ENCODE measurements at places on chromosomes 5 and 9.

- no peak for DNase-seq
Observed at GRCh38 chr9:95204710-95205109, 112.8 kb downstream of the FANCC start.

GRCh38 chr9:81557452-81558090 is 131.8 kb downstream of the TLE1 start:
- no peak for DNase-seq

GRCh38 chr5:156698323-156698722 is 151.8 kb upstream of the PPP1R2B start:
- DNase-seq, result no peak

- no peak for DNase-seq
Observed at GRCh38 chr5:157004893-157005551, 42.0 kb upstream of the TIMD4 start.

DNA sequence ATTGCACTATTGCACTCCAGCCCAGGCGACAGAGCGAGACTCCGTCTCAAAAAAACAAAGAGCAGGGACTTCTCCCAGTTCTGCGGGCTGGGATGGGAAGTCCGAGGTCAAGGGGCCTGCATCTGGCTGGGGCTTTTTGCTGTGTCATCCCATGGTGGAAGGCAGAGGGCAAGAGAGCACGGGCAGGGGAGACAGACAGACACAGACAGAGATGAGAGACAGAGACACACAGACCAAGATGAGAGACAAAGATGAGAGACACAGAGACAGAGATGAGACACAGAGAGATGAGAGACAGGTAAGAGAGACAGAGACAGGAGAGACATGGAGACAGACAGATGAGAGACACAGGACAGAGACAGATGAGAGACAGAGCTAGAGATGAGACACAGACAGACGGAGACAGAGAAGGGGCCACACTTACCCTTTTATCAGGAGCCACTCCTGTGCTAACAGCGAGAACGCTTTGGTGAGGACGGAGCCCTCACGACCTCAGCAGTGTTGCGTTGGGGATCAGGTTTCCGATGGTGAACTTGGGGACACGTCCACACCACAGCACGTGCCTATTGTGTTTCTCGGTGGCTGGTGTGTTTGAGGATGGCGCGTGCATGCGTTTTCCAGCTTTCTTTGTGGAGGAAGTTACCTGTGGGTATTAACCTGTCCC is 8.9 kb upstream of the TOR4A start:
- DNase-seq, result no peak

DNA sequence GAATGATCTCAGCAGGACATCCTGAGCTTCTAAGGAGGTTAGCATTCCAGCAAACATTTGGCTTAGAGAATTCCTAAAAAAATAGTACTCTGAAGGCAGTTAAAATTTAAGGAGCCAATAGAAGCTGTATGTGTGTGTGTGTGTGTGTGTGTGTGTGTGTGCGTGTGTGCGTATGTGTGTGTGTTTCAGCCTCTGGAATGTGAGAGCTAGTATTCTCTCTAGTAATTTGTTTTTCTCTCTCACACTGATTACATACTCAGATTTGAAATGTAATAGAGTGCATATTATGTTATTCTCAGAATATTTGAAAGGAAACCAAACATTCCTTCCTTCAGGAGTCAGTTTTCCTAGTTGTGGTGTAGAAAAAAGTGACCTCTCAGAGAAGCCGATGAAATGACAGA is 279.6 kb downstream of the TMEM38B start:
- DNase-seq, result no peak

- DNase-seq, result no peak
Observed at GRCh38 chr9:135951889-135952663, 9.1 kb downstream of the UBAC1 start.

DNA sequence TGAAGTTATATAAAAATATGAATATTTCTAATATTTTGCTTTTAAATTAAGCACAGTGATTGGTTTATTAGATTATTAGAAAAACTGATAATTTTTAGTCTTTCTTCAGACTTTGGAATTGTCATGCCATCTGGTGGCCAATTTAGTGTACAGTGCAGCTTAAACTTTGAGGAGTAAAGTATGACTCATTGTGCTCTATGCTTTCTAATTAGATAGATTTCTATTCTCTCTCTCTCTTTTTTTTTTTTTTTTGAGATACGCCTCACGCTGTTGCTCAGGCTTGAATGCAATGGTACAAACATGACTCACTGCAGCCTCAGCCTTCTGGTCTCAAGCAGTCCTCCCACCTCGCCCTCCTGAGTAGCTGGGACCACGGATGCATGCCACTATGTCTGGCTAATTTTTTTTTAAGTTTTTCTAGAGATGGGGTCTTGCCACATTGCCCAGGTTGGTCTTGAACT is 42.1 kb upstream of the GPR21 start:
- peak; percentile 3 for DNase-seq

GRCh38 chr9:19358701-19359100 is 21.3 kb downstream of the RPS6 start:
- DNase-seq, result no peak

- DNase-seq, result no peak
Observed at GRCh38 chr5:78508186-78508765, 140.3 kb downstream of the LHFPL2 start.

GRCh38 chr9:121956808-121957207 is 136.3 kb downstream of the TTLL11 start:
- no peak for DNase-seq

GRCh38 chr9:96858018-96858573 is 3.8 kb upstream of the ZNF782 start:
- DNase-seq, result no peak

DNA sequence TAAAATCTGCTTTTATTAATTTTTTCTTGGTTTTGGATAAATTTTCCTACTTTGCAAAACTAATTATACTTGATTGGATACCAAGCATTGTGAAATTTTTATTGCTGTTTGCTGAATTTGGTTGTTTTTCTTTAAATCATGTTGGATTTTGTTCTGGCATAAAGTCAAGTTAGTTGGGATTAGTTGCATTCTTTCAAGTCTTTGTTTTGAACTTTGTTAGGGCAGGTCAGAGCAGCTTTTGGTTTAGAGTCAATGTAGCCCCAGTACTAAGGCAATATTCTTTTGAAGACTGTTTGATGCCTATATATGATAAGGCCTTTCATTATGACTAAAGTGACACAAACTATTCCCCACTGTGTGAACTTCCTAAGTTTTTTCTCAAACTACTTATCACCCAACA is 531.1 kb downstream of the RASEF start:
- DNase-seq, result no peak

GRCh38 chr5:2111569-2112105 is 228.9 kb upstream of the IRX4 start:
- DNase-seq, result no peak

DNA sequence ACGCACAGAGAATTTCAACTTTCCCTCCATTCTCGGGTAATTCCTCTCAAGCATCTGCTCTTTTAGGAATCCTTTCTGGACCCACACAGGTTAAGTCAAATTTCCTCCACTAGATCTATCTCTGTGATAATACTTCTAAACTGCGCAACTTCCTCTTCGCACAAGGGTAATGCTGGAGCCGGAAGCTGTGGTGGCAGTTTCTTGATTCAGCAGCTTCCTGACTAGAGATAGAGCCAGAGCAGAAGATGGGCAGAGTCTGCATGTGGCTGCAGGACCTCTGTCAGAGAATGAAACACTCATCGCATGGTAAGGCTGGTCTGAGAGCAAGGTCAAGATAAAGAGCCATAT is 11.1 kb upstream of the CDC42SE2 start:
- DNase-seq, result peak; percentile 69

DNA sequence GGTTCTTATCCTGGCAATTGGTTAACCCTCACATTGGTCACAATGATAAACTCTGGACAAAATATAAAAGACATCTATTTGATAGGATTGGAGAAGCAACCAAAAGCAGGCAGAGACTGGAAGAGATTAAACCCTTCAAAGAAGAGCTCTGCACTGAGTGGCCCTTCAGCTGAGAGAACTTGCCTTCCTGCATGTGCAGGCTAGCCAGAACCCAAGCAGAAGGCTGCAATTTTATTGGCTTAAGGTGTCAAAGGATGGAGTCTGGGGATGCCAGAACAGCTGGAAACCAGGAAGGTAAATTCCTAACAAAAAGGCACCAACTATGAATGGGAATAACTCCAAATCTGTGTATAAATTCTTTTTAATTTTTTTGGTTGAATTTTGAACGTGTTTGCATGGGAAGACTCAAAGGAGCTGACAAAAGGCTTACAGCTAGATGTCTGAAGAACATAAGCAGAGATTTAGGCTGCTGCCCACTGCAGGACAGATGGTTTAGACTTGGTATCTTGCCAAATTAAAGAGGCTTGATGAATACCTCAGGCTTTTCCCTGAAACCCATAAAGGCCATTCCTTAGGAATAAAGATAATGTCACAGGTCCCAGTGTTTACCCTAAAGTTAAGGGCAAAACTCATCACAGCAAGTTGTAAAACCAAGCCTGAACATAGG is 66.3 kb downstream of the NR2F1 start:
- DNase-seq, result no peak

DNA sequence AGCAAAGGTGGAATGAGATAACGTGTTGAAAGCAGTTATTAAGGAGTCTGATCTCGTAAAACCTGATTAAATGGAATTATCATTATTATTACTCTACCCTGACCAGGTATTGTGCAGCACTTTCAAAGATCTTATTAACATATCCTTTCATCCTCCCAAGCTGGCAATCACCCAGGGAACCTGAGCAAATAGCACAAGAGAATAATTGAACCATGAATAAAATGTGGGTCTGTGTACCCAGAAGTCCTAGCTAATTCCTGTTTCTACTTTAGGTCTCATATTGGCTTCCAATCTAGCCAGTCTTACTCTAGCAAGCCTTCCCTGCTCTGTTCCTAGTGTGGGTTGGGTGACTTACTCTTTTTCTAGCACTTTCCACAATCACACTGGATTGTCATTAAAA is 162.2 kb upstream of the STK32A start:
- no peak for DNase-seq

- DNase-seq, result no peak
Observed at GRCh38 chr5:17249029-17249634, 31.7 kb downstream of the BASP1 start.

DNA sequence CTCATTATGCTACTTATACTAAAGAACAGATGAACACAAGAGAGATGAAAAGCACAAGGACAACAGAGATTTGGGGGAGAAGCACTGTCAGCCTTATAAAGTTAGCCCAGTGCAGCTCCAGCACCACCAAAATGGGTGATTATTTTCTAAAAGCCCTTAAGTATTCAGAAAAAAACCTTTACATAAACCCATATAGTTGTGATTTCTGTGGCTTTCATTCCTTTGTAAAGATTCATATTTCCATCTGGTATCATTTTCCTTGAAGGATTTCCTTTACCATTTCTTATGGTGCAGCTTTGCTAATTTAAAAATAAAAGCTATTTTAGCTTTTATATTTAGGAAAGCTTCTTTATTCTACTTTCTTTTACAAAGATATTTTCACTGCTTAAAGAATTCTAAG is 311.0 kb downstream of the TMEM167A start:
- no peak for DNase-seq

DNA sequence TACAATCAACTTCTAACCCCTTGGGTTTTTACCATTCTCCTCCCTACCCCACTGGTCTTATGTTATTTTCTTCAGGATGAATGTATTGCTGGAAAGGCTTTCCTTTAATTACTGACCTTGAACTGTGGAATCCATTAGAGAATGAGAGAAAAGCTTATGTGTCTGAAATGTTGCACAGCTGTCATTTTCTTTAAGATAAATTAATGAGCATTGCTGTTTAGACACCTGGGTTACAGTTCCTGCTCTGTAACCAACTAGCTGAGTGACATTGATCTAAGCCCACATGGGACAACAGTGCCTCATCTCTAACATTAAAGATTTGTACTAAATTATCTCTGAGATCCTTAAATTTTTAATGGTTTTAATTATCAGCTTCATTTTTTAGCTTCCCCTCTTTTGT is 507.0 kb downstream of the TAF11L14 start:
- no peak for DNase-seq

- no peak for DNase-seq
Observed at GRCh38 chr5:472076-472655, 29.2 kb downstream of the EXOC3 start.

DNA sequence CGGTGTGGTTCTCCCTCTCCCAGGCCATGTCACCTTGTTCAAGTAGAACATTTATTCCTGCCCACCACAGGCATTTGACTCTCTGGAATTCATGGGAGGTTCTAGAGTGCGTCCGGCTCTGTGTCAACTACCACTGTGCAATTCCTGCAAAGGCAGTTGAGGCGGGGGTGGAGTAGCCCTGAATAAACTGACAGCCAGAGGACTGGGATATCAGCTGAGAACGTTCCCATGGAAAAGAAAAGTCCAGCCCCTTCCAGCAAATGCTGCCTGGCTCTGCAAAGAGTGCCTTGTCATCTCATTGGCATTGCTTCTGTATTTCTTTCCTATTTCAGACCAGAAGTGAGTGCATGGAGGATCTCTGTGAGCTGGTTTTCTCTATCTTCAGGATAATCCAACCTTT is 18.9 kb upstream of the MEGF9 start:
- DNase-seq, result no peak

DNA sequence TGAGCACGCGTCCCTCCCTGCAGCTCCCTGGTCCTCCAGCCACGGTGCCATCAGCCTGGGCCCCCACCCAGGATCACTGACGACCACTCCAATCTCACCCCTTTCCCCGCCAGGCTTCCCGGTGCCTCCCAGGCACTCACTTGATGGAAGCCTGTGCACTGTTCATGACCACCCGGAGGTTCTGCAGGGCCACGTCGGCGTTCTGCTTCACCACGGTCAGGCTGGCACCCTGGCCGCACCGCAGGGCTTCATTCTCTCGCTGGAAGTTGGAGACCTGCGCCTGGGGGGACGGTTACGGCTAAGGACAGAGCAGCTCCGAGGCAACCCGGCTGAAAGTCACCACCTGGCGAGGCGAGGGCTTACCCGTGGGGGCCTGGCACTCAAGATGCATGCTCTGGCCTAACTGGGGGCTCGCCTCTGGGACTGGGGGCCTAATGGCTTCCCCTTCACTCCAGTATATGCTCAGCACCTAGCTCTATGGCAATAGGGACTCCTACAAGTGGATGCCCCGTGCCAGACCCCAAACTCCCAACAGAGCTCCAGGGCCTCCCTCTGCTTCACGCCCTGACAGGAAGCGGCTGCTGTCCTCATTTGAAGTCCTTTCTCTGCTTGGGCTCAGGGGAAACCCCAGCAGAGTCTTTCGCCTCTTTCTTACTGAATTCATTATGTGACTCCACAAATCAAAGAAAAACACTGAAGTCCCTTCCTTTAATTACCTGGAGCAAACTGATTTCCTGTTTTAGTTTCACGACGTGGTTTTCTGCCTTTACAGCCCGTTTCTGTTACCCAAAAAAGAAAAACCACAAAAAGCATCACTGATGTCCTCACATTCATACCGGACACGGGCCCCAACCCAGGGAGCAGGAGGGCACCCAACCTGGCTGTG is 4.2 kb upstream of the SNAPC4 start:
- DNase-seq, result no peak

GRCh38 chr9:75912951-75913350 is 22.5 kb downstream of the PCSK5 start:
- DNase-seq, result no peak
